ENCODE measurements at places on chromosomes 16 and 17.

GRCh38 chr16:56600398-56600999 is 7.9 kb upstream of the MT2A start:
- peak; percentile 48 for DNase-seq

DNA sequence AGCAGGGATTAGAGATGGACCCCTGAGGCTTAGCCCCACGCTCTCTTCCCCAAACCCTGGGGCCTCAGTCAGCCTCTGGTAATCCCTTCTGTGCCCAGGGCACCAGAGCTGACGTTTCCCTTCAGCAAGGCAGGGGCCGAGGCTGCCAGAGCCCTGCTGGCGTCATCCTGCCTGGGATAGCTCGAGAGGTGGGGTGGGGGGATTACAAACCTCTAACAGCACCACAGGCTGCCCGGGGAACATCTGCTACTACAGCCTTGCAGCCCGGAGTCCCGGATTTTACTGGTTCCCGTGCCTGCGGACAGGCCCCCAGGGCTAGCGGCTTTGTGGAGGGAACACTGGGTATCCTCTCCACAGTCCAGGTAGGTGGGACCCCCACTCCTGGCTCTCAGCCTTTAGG is at the start of gene AANAT:
Gene AANAT (plus strand): TSS at position 238 of the 400 bp plus-strand sequence. CDS start 1,144 bp downstream, outside the sequence.
- no peak for DNase-seq

GRCh38 chr16:7027401-7027800 is 305.2 kb upstream of the RBFOX1 start:
- no peak for DNase-seq

- DNase-seq, result peak; percentile 52
Measured at GRCh38 chr17:27630607-27631410, at the start of gene LGALS9. LGALS9 (plus strand) TSS chr17:27631188; CDS start chr17:27631266, 78 bp downstream.

GRCh38 chr17:81549031-81549557 is 3.1 kb downstream of the FAAP100 start:
- DNase-seq, result no peak

DNA sequence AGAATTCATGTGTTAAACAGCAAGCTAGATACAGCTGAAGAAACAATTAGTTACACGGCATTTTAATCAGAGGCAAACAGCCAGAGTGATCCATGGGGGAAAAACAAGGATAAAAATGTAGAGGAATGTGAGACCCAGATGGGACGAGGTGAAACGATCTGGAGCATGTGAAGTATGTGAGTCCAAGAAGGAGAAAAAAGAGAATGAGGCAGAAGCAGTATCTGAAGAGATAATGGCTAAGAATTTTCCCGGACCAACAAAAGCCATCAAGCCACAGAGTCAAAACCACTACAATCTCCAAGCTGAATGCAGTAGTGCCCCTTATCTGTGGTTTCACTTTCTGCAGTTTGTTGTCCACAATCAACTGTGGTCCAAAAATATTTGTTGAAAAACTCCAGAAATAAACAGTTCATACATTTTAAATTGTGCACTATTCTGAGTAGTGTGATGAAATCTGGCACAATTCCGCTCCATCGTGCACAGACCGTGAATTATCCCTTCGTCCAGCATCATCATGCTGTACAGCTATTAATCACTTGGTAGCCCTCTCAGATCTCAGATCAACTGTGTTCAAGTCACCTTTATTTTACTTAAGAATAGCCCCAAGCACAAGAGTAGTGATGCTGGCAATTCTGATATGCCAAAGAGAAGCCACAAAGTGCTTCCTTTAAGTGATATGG is 18.8 kb downstream of the MYH10 start:
- DNase-seq, result no peak

All from CD4-positive, alpha-beta T cell treated with Interleukin-15 for 4 hours (primary cell).